ENCODE measurements at places on chromosomes 3 and 15.
A peak's percentile ranks its signal among the peaks of the same experiment; 100 is the strongest.

- DNase-seq, result no peak
Measured at GRCh38 chr15:75751116-75751875, 38.6 kb upstream of the CSPG4 start.

DNA sequence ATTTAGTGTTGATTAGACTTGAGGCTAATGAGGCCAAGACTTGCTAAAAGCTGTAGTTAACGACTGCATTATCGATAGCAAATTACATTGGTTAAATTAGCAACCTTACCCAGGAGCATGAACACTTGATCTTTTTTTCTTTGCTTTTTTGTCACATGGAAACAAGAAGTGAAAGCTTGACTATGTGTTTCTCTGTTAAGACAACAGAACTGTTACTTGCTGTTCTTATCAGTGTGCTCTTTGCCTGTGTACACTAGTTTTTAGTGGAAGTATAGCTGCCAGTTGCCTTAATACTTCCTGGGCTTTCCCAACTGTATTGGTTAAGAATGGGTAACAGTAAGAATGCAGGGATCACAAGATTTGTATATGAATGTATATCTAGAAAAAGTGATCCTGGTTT, 625.5 kb downstream of the NAALADL2 start:
- no peak for DNase-seq

DNA sequence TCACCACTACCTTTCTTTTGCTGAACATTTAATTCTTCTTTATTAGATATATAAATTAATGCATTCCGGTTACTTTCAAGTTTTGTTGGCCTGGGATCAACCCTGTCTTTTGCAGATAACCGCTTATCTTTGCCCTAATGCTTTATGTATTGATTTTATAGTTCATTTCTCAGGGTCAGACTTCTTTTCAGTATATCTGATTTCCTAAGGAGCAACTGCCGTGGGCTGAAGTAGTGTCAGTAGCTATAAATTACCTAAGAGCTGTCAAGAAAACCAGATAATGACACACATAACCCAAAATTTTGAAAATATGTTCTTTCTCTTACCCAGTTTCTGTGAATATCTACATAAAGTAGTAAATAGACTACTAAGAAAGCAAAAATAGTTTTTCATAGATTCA, 38.0 kb downstream of the COL6A5 start:
- no peak for DNase-seq

DNA sequence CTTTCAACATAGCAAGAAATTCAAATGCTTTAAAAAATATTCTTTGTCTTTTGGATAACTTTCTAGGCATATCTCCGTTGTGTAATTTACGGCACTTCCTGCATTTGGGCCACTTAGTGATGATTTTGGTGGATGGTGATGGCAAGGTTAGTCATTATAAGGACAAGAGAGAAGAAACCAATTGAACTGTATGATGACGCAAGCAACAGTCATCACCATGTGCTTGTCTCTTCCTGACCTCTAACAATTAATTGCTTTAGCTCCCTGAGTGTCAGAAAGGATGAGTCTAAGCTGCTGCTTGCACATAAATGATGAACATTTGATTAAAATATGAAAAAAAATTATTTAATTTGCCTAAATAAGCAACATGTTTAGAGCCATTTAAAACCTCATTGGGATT, 11.3 kb upstream of the P2RY12 start:
- DNase-seq, result no peak

GRCh38 chr3:55683666-55684270, 196.7 kb upstream of the WNT5A start:
- no peak for DNase-seq

DNA sequence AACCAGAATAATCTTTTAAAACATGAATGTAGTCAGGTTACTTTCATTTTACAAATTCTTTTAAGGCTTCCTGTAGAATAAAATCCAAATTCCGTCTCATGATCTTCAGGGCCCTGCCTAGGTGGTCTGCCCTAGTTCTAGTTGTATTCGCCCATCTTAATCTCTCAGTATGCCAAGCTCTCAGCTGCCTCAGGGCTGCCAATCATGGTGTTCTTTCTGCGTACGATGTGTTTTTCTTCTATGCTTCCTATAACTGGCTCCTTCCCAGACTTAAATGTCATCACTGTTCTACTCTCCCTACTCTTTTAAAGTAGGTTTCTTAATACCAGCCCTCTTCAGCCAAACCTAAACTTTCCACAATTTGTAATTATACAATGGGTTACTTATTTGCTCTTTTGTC, 107.4 kb downstream of the GREM1 start:
- DNase-seq, result no peak

DNA sequence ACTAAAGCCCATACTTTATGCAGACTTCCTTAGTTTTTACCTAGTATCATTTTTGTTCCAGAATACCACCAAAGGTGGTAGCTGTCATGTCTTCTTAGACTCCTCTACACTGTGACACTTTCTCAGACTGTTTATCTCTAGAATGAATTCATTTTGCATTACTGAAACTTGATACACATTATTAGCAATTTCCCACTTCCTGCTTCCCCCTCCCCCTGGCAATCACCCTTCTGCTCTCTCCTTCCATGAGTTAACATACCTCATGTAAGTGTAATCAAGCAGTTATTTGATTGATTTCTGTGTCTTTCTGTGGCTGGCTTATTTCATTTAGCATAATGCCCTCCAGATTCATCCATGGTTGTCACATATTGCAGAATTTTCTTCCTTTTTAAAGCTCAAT, 204.9 kb downstream of the STAG1 start:
- no peak for DNase-seq

- DNase-seq, result no peak
Measured at GRCh38 chr3:45480871-45481270, 92.5 kb downstream of the LARS2 start.

- DNase-seq, result peak; percentile 78
Measured at GRCh38 chr3:14780927-14781507, 37.7 kb upstream of the FGD5 start.

Data from HuH-7.5 (cell line).